ENCODE measurements at places on chromosomes 4 and X.

- DNase-seq = no peak
Measured at GRCh38 chr4:151772274-151772673, 11.5 kb upstream of the GATB start.

- no peak for DNase-seq
Measured at GRCh38 chr4:186778134-186778533, 54.5 kb upstream of the FAT1 start.

DNA sequence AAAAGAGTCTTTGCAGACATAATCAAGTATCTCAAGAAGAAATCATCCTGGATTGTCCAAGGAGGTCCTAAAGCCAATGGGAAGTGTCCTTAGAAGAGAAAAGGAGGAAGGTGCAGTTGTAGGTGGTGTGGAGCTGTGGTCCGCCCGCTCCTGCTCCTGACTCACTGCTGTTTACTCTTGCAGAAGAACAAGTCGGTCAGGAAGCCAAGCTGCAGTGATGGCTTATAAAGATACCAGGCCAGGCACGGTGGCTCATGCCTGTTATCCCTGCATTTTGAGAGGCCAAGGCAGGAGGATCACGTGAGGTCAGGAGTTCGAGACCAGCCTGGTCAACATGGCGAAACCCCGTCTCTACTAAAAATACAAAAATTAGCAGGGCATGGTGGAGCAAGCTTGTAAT, 66.4 kb upstream of the ATP6AP2 start:
- DNase-seq = no peak

GRCh38 chrX:114152130-114152529, 431.8 kb upstream of the HTR2C start:
- DNase-seq = peak; percentile 82

DNA sequence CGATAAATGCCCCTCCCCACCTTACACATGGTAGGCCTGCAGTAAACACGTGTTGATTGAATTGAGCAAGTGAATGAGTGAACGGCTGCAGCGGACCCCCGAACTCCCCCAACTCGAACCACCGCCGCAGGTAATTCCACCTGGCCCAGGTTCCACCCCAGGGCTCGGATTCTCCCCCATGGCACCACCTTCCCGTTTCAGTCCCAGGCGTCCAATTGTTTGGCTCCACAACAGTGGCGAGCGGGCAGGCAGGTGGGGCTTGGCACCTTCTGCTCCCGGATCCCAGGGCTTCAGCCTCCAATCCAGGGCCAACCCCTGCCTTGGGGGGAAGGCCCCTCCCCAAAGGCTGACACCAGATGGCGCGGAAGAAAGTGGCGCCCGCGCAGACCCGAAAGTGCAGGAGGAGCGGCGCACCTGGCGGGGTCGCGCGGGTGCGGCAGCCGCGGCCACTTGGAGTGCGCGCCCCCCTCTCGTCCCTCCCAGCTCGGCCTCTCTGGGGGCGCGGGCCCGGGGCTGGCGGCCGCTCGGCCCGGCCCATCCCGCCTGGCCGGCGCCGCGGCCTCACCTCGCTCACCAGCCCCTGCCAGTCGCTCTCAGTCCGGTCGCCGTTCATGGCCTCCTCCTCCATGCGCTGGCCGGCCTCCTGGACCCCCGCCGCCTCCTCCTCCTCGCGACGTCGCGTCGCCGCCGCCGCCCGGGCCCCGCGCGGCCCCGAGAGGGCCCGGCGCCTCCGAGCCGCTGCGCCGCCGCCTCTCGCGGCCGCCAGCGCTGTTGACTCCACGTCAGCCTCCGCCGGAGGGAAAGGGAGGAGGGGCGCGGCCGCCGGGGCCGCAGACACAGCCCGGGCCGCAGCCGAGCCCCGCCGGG, at the start of gene CCDC149:
CCDC149 (minus strand) TSS at position 791 of the 867 bp plus-strand sequence; CDS start at position 613, 178 bp downstream.
- peak; percentile 64 for DNase-seq

GRCh38 chr4:7021930-7022664, 21.1 kb upstream of the TADA2B start:
- peak; percentile 96 for DNase-seq

DNA sequence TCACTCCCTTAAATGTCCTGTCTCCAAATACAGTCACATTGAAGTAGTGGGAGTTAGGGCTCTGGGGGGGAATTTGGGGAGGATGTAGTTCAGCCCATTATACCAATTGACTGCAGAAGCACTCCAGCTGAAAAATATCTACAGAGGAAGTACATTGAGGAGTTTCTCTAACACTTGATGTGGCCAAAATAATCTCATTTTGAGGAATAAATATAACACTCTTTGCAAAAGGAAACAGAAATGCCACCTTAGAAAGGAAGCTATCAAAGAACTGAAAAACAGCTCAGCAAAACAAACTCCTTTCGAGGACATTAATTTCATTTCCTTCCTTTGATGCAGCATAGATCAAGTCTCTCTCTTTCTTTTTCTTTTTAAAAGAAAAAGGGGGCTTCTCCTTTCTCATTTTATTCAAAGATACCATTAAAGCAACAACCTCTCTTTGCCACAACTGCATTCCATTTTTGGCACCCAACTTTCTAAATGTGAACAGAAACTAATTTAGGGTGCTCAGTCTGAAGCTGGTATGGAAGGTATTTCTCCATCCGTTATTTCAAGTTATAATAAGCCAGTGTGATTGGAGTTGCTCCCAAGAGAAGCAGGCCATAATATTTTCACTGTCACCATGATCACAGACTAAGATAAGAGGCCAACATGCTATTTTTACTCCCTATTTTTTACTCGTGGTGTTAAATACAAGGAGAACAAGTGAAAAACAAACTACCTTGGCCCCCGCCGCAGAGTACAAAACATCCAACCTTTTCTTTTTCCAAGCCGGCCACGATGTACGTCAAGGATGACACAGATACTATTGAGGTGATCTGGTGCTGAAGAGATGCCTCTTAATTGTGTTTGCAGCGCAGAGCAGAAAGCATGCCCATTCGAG, 230.4 kb upstream of the GATB start:
- no peak for DNase-seq

DNA sequence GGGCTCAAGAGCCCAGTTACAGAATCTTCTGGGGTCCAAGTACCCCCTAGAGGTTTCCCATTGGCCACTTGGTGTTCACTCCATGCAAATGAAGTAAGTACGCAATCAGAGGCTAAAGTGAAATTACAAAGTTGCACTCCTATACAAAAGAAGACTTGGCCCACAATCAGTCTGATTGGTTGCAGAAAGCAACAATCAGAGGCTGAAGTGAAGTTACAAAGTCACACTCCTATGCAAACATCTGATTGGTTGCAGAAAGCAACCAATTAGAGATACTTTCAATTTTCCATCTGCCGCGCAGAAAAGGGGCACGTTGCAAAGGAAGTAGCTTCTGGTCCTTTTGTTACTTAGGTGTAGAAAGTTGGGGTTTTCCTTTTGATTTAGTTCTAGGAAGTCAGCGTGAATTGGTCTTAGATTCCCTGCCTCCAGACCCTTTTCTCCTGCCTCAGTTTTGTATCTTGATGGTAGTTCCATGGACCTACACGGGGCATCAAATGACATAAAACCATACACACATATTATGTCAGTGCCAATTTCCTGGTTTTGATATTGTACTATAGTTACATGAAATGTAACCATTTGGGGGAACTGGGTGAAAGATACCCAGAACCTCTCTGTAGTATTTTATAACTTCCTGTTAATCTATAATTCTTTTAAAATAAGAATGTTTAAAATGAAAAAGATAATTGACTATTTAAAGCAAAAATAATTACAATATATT, 12.4 kb upstream of the PIN4 start:
- DNase-seq = no peak

- DNase-seq = no peak
Measured at GRCh38 chr4:10761903-10762302, 77.3 kb upstream of the CLNK start.

DNA sequence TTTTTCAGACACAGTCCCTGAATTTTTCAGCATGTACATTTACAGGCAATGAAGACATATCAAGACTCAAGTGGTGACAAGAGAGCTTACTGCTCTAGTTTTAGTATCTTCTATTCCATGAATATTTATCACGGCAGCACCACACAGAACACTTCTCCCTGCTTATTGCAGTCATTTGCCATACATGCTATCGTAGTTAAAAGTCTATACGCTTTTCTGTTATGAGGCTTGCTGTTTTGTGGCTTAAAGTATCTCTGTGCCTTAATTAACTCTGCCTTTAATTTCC, 65.4 kb upstream of the GK2 start:
- no peak for DNase-seq

- DNase-seq = peak; percentile 69
Measured at GRCh38 chrX:115023139-115023538, 5.7 kb upstream of the IL13RA2 start.

DNA sequence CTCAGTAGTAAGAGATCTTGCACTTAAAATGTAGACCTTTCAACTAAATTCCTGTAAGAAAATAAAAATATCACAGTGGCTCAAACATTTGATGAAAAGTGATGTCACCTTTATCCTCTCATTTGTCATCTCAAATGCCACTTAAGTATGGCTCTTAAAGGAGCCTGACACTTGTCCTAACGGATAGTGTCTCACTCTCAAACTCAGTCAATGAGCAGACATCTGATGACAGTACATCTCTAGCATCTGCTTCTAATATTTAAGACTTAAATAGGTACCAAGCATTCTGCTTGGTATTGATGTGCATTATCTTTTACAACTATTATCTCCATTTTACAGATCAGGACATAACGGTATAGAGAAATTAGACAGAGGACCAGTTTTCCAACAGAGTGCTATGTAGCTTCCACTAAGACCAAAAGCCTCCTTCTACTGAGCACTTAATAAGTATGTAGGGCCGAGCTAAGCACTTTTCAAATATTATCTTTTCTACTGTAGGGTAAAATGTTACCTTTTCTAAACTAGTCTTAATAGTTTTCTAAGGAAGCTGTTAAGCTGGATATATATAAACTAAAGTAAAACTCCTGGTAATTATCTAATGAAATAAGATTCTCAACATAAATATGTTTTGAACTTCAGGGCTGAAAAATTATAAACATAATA, 110.2 kb downstream of the PDE5A start:
- no peak for DNase-seq

DNA sequence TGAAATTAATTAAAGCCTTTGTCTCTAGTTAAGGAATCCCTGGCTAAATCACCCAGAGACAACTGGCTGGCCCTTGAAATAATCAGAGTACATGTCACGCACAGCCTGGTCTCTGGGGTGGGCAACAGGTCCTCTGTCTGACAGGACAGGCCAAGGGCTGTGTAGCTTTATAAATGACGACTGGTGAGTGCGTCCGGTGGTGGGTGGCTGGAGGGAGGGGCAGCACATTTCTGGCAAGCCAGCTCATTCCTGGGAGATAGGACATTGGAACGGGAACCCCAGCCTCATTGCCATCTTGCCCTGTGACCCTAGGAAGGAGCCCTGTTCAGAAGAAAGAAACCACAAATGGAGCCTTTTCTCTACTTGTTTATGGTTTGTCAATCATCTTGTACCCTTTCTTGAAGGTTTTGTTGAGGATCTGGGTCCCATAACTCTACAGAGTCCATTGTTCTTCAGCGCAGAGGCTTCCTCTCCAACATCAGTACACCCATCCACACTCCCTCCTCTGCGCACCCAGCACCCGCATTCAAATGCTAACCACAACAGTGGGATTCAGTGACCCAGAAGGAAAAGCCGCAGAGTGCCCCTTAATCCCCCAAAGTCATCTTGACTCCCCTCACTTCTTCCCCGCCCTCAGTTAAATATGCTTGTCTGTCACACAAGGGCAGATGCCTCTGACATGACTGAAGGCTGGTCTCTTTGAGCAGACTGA, 368.1 kb downstream of the UNC5C start:
- no peak for DNase-seq

DNA sequence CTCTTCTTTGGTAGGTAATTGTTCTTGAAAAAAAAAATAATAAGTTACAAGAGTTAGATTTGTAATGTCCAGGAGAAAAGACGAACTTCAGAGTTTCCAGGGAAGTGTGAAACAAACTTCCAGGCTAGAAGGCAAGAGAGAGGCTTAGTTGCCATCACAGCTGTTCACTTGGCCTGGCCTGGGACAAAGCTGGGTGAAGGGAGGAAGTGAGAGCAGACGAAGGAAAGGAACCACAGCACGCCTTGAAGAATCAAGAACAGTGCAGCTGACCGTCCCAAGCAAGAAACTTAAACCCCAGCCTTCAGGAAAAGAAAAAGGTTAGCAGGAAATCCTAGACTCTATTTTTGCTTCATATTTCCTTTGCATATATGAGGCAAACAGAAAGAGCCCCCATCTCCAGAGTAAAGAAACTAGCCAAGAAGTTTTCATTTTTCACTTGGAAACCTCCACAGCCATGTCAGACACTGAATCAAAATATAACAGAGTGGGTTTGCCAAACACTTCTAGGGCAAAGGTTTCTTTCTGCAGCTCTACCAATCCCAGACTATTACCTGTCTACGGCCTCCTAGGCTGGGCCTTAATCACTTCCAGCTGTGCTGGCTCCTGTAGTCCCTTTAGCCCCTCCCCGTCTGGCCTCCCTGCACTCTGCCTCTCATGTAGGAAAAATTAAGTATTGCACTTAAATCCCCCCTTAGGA, 209.6 kb downstream of the SPATA18 start:
- DNase-seq = no peak

- DNase-seq = peak; percentile 63
Measured at GRCh38 chr4:66178906-66179305, 508.6 kb upstream of the EPHA5 start.
